ENCODE measurements at places on chromosomes 2 and 18.

GRCh38 chr2:174971868-174972781 lies 33.1 kb downstream of the CHN1 start:
- no peak for DNase-seq

- no peak for DNase-seq
Observed at GRCh38 chr2:213847316-213847715, 563.1 kb downstream of the SPAG16 start.

DNA sequence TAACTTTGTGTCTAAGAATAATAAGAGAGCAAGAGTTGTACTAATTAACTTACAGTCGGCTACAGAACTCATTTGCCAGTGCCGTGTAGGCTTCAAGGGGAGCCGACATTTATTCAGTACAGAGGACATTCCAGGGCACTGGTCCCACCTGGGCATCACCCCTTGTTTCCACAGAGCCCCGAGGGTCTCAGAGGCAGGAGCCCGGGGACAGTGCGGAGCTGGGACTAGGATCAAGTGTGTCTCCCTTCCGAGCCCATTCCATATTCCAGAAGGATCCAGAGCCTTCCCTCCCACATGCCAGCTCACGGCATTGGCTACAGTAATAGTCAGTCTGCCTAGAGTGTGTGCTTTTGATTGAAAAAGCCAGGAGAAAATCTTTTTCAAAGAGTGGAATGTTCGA lies 71.5 kb upstream of the CTDP1 start:
- no peak for DNase-seq

GRCh38 chr2:219857751-219858150 lies 230.3 kb downstream of the SLC4A3 start:
- DNase-seq: no peak

DNA sequence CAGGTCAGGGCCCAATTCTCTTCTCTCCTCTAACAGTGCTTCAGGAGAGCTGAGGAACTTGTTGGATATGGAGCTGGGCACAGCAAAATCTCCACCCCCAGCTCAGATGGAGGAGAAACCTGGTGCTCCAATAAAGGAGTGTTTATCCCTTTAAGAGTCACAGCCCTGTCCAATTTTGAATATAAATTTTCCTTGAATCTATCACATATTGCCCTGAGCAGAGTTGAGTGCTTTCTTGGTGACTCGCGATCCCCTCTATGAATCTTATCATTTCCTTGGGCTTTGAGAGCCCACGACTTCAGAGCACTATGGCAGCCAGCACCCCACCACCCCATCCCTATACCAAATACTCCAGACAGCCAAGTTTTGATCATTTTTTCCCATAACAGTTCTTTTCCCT lies 34.4 kb upstream of the SMAD7 start:
- no peak for DNase-seq
